Activated CD4-positive, alpha-beta T cell treated with anti-CD3 and anti-CD28 coated beads for 48 hours (primary cell): ENCODE measurements at places on chromosomes 2 and 18.

- no peak for DNase-seq
Observed at GRCh38 chr2:145108959-145109710, 589.2 kb upstream of the ZEB2 start.

DNA sequence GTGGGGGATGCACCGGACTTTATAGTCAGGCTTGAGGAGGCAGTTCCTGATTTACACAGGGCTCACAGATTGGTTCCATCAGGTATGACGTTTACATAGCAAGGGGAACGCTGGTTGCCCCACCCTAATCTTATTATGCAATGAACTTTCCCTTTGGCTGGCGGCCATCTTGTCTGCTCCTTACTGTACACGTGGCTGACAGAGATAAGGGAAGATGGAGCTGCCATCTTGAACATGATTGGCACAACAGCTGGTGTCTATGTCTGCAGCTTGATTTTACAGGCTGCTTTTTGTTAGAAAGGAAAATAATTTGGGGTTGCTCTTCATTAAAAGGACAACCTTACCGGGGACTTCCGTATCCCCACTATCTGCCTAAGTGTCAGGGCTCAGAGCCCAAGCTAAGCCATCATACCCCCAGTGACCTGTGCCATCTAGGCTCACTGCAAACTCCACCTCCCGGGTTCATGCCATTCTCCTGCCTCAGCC is 33.5 kb upstream of the ATG16L1 start:
- no peak for DNase-seq

- no peak for DNase-seq
Observed at GRCh38 chr2:13104723-13105122, 388.0 kb downstream of the TRIB2 start.

GRCh38 chr2:239561446-239562001 is 160.7 kb upstream of the HDAC4 start:
- no peak for DNase-seq

DNA sequence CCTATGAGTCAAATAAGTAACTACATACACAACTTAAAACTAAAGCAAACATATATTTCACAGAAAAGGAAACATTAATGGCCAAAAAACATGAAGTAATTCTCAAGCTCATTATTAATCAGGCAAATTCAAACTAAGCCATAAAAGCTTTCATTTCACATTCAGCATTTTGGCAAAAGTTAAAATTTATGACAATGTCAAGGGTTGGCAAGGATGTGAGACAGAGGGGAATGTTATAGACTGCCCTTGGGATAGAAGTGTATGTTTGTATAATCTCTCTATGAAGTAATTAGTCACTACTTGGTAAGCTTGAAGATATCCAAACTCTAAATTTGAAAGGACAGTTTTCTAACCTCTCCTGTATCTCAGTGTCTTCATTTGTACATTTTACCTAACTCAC is 539.4 kb downstream of the RIT2 start:
- DNase-seq, result no peak

GRCh38 chr2:241159116-241159515 is 8.8 kb downstream of the PPP1R7 start:
- no peak for DNase-seq

GRCh38 chr2:5539282-5540165 is 152.7 kb upstream of the SOX11 start:
- DNase-seq, result no peak

DNA sequence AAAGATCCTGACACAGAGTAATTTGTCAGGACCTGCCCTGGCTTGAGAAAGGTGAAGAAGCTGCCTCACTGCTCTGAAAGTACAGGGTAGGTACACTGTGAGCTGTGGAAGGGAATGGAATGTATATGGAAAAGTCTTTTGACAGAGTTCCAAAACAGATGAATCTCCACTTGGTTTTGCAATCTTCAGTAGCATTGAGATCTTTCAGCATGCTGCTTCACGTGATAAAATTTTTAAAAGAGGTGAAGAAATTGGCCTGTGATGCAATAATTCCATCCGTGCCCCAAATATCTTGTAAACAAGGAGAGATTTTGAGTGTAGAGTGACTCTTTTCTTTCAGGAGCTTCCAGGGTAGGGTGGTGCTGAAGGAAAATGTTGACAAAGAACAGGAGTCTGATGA is 123.1 kb downstream of the OSR1 start:
- DNase-seq, result no peak

DNA sequence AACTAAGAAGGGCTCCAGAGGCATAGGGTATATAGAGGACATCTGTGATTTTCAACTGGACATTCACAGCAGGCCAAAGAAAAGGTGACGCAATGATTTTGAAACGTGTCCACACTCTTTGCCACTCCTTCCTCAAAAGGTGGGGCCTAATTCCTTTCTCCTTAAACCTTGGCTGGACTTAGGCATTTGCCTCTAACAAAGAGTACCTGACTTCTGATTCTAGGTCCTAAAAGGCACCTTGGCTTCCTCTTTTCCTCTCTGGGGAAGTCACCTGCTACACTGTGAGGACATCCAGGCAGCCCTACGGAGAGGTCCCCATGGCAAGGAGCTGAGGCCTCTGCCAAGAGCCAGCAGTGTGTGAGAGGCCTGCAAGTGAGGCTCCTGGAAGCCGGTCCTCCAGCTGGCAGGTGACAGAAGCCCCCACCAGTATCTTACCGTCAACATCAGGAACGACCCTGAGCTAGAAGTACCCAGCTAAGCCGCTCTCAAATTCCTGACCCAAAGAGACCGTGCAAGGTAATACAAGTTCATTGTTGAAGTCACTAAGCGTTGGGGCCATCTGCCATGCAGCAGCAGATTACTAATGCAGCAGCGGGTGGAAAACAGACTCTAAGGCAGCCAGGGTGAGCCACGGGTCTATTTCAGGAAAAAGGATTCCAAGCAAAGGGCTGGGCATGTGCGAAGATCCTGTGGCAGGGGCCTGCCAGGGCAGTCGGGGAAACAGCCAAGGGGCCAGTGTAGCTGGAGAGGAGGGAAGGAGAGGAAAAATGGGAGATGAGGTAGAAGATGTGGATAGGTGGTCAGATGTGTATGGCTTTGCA is 7.4 kb upstream of the HES6 start:
- DNase-seq, result no peak
